ENCODE measurements at places on chromosomes 12 and 14.

- DNase-seq = no peak
Observed at GRCh38 chr14:37023875-37024565, 148.4 kb downstream of the SLC25A21 start.

- DNase-seq = no peak
Observed at GRCh38 chr14:96221109-96221650, 16.5 kb downstream of the BDKRB2 start.

DNA sequence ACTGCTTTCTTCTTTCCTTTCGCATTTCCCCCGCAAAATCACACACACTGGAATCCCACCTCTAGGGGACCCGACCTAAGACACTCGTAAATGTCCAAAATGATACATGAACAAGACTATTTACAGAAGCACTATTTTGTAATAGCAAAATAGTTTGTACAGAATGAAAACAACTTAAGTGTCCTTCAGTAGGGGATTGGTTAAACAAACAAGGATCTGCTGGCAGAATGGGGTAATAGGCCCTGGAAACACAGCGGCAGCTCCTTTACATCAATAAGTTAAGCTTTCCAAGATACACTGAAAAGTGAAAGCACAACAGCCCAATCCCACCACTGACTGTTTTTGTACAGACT lies 48.8 kb downstream of the LTBP2 start:
- DNase-seq = peak; percentile 39

DNA sequence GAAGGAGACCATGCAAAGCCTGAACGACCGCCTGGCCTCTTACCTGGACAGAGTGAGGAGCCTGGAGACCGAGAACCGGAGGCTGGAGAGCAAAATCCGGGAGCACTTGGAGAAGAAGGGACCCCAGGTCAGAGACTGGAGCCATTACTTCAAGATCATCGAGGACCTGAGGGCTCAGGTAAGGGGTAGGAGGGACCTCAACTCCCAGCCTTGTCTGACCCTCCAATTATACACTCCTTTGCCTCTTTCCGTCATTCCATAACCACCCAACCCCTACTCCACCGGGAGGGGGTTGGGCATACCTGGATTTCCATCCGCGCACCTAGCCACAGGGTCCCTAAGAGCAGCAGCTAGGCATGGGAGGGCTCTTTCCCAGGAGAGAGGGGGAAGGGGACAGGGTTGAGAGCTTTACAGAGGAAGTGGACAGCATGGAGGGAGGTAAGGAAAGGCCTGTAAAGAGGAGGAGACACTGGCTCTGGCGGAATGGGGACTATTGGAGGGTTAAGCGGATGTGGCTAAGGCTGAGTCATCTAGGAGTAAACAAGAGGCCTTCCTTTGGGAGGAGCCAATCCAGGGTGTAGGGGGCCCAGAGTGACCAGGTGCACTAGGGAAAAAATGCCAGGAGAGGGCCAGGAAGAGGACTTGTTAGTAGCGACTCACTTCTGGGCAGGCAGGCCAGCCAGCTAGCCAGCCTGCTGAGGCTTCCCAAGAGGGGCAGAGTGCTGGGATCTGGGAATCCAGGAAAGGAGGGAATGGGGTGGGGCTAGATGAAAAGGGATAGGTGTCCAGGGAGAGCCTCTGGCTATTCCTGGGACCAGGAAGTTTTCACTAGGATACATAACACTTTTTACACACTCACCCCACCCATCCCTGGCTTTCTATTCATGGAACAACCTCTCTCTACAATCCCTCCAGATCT lies 754 bp downstream of the KRT18 start:
- DNase-seq = peak; percentile 75

DNA sequence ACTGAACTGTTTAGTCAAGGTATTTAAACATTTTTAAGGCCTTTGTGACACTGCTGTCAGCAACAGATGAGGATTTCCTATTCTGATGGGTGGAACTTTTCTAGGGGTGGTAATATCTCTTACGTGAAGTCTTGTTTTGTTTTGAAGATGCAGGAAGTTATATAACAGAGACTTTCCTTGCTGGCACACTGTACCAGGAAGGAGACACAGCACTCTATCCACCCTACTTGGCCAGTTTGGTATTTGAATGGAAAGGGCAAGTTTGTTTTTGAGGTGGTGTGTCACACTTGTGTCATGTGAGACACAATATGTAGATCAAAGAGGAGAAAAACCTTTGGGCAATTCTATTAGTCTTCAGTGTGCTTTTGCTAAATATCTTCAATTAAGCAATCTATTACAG lies 51.6 kb upstream of the SRP54 start:
- no peak for DNase-seq

GRCh38 chr14:101957406-101958234 lies 6.8 kb upstream of the DYNC1H1 start:
- no peak for DNase-seq

GRCh38 chr12:29690728-29691127 lies 93.0 kb downstream of the TMTC1 start:
- DNase-seq = no peak

- no peak for DNase-seq
Observed at GRCh38 chr14:90301668-90302090, 30.1 kb downstream of the NRDE2 start.

GRCh38 chr14:95072310-95072905 lies 84.9 kb downstream of the DICER1 start:
- DNase-seq = no peak
